ENCODE measurements at places on chromosomes 7 and 10.

DNA sequence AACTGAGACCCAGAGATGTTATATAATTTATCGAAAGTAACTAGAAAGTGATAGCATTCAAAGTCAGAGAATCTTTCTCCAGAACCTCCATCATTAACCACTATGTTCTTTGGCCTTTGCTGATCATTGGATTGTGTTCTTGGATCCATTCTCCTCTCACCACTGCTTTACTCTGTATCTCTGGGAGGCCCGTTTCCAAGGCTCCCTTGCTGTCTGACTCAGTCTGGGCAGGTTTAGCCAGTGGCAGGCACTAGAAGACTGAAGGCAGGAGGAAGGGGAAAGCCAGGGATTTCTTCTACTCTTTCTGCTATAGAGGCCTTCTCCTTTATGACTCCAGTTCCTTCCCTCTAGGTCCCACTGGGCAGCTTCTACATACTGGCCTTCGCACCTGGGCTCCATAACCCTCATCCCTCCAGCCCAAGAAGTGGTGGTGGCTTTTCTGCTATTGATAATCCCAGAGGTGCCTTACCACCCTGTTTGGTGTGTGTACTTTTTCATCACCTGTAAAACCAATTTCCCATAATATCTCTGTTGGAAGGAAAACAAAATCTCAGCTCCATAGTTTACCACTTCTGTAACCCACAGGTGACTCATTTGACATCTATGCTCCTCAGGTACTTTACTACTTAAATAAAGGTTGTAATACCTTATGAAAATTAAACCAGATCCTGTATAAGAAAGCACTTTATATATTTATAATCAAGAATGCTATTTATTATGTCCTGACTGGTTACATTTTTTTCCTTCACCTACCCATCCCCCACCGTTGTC is 36.0 kb downstream of the BCAP29 start:
- no peak for DNase-seq

- DNase-seq: no peak
Measured at GRCh38 chr7:8491544-8492489, 58.4 kb downstream of the NXPH1 start.

DNA sequence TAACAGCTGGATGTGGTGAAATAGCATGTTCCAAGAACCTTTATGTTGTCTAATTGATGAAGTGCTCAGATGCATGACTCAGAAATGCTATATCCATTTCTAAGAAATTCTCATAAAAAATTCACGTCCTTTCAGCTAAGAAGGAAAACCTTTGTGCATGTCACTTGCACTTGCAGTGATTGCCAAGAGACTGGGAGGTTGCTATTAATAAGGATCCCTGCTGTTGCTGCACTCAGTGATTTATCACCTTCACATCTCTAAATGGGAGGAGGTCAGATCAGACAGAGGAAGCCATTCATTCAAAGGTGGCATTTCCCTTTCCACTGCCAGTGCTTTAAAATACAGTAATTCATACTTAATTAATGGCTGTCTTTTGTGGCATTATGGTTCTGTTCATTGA is 89.5 kb downstream of the THSD7A start:
- DNase-seq: peak; percentile 94

- no peak for DNase-seq
Measured at GRCh38 chr10:32041290-32042028, 14.8 kb downstream of the KIF5B start.

DNA sequence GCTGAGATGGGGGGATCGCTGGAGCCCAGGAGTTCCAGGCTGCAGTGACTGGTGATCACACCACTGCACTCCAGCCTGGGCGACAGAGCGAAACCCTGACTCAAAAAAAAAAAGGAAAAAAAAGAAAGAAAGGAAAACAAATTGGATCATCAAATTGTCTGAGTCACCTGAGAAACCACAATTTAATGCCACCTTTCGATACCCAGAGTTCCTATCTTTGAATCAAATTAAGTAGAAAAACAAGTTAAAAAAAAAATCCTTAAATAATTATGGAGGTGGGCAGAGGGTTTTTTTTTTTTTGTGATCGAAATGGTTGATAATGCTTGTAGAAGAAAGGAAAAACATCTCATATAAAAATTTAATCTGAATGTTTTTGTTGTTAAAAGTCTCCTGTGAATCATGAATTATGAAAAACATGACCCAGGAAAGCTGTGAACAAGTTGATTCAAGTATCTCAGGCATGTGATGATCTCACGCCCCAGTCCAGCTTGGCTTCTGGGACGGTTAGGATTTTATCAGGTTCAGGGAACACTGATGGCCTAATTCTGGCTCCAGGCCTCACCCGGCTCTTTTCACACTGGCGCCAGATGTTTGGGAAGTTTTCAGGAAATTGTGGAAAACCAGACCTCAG is 25.3 kb upstream of the CUX1 start:
- no peak for DNase-seq

- DNase-seq: no peak
Measured at GRCh38 chr10:76647301-76647700, 990.3 kb downstream of the KCNMA1 start.

- no peak for DNase-seq
Measured at GRCh38 chr10:119917777-119918176, 25.2 kb downstream of the SEC23IP start.

DNA sequence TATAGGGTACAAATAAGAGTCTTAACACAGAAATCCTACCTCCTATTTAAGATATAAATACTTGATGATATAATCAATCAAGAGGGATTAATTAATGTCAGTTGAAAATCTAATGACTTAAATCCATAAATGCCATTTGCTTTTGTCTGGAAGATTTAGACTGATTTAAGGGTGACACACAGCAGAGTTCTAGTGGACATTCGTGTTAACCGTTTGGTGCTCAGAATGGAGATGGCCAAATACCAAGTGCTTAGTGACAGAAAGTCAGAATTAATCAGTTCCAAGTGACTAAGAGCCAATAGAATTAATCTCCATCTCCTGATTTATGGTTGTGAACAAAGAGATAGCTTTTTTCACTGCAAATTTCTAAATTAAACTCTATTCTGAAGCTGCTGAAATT is 36.2 kb downstream of the NAMPT start:
- DNase-seq: no peak

DNA sequence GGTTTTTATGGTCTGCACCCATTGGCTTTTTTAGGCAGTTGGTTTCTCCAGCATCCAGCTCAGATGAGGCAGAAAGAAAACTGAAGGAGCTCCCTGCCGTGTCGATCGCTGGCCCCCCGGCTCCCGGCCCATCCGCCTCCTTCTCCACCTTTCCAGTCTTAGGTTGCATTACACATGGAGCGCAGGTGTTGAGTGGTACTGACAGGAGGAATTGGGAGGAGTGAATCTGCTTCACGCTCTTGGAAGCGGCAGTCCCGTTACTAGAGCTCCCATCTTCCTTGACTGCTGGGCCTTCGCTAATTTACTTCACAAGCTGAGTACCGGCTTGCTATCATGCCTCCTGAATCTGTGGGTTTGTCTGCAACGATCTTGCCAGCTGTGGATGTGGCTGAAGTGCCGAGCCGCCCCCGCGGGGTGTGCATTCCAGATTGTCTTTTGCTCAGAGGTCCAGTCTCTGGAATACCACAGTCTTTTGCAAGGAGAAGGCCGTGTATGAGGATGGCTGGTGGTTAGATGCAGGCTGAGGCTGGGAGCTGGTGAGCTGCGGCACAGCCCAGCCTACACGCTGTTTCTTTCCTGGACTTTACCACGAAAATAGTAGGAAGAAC is 17.1 kb downstream of the IQCE start:
- DNase-seq: no peak

GRCh38 chr10:118725886-118726500 is 28.8 kb downstream of the CACUL1 start:
- DNase-seq: no peak

- no peak for DNase-seq
Measured at GRCh38 chr10:34295142-34295548, 520.0 kb downstream of the PARD3 start.

DNA sequence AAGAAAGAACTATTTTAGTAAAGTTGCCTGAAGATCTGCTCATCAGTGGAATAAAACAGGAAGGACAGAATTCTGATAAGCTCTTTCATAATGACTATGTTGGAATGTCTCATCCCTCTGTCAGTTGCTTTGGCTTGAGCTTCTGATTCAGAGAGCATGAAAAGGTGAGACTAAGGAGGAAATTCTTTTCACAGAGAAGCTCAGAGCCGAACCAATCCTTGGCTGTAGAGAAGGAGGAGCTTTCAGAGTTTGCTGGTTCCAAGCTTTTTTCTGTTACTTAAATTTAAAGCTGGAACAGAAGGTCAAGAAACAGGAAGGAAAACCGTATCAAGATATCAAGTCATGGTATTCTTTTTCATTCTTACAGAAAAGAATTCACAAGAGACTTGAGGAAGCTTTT is 24.0 kb downstream of the GSTO2 start:
- DNase-seq: no peak
